HuH-7 (cell line): ENCODE measurements at places on chromosomes 3 and 15.
A peak's percentile ranks its signal among the peaks of the same experiment; 100 is the strongest.

- no peak for DNase-seq
Observed at GRCh38 chr3:179093807-179094206, 22.2 kb upstream of the ZMAT3 start.

GRCh38 chr3:57007521-57008460 is 52.7 kb upstream of the SPATA12 start:
- no peak for DNase-seq

DNA sequence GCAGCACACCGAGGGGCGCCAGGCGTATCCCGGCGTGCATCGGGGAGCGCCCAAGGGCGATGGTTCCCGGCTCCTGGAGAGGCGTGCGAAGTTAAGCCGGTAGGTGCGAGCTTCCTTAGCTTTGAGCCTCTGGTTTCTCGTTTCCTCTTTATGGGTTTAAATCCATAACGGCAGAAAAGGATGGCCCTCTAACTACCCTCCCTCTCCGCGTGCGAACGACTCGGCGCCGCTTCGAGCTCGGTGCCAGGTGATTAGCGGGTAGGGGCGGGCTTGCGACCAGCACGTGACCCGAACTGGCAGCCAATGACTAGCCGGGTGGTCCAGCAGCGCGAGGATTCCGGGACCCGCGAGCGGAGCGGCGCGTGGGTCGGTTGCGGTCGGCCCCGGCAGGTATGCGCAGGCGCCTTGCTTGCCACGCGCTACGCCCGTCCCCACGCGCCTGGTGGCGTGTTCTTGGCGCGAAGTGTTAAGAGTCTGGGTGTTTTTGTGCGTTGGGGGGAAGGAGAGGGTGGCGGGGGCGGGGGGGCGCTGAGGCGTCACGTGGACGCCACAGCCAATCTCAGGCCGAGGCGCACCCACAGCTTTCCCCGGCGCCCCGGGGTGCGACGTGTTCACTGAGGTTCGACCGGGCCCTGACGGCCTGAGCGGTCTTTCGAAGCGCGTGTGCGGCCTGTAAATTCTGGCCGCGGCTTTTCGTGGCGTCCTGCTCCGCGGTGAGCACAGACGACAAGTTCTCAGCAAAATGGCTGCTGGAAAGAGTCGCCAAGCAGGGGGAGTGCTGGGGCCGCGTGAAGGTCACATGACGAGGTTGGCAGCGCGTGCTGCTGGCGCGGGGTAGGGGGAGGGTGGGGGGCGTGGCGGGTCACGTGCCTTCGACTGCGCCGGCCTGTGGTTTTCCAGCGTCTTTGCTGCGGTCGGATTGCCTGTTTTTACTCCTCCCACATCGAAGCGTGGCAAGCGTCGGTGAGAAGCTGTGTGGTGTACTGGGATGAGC is 38.7 kb upstream of the MGA start:
- DNase-seq = peak; percentile 88

- no peak for DNase-seq
Observed at GRCh38 chr15:28978011-28978378, 92.2 kb downstream of the APBA2 start.

GRCh38 chr3:134846911-134847317 is 51.9 kb downstream of the EPHB1 start:
- no peak for DNase-seq

- no peak for DNase-seq
Observed at GRCh38 chr3:46948830-46949671, 27.5 kb downstream of the CCDC12 start.

GRCh38 chr3:41370307-41370706 is 171.0 kb downstream of the CTNNB1 start:
- DNase-seq = no peak

DNA sequence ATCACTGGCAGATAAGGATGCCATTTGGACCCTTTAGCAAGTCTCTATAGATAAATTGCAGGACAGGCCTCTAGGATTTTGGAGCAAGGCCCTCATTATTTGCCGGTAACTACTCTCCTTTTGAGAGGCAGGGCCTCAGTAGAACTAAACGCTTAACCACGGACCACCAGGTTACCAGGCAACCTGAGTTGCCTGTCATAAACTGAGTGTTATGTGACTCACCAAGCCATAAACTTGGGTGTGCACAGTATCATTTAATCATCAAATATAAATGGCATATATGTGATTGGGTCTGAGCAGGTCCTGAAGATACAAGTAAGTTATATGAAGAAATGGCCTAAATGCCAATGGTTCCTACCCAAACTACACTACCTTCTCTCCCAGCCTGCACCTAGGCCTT is 93.2 kb downstream of the BCHE start:
- DNase-seq = no peak

DNA sequence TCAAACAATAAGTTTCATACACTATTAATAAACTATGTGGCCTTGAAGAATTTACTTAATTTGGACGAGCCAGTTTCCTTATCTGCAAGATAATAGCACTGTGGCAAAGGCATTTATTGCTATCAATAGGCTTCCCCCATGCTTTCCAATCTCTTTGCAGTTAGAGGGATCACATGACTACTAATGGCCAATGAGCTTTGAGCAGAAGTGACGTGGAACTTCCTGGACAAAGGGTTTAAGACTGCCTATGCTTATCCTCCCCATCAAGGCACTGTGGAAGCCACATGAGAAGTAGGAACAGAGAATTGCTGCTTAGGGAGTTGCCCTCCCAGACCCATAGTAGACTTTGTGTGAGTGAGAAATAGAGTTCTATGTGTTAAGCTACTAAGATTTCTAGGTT is 16.7 kb upstream of the ZMAT3 start:
- DNase-seq = no peak

GRCh38 chr3:85037203-85037602 is 78.4 kb downstream of the CADM2 start:
- DNase-seq = no peak

- DNase-seq = no peak
Observed at GRCh38 chr15:60130821-60131220, 126.7 kb downstream of the FOXB1 start.
